OCI-M1 (cell line): ENCODE measurements at places on chromosomes 7 and 10.

GRCh38 chr10:82278401-82279182 is 403.6 kb downstream of the NRG3 start:
- DNase-seq = no peak

- peak; percentile 71 for DNase-seq
Observed at GRCh38 chr7:87328281-87328680, 17.2 kb upstream of the CROT start.

DNA sequence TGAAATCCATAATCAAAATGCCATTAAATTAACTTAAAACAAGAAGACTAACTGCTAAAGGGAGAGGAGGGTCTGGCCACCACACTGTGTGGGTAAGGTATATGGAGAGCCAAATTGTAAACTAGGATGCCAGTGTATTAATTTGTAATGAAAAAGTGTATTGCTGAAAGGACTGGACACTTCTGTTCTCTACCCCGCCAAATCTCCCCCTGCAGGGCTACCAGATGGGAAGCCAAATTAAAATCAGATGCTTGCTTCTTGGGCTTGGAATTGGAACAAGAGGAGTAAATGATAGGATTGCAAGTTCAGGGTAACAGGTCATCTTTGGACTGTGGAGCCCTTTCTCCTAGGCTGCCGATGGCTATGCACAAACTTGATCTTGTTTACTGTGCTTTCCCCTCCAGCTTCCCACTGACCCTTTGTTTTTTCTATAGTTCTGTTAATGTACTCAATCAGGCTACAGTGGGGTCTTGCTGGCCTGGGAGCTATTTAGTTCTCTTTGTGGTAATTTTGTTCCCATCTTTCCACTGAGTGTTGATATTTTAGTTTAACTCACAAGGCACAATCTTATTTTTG is 932.1 kb upstream of the C7orf33 start:
- DNase-seq = no peak

- DNase-seq = no peak
Observed at GRCh38 chr10:126893841-126894240, 11.4 kb upstream of the DOCK1 start.

- DNase-seq = no peak
Observed at GRCh38 chr7:155769701-155770100, 42.6 kb downstream of the SHH start.

DNA sequence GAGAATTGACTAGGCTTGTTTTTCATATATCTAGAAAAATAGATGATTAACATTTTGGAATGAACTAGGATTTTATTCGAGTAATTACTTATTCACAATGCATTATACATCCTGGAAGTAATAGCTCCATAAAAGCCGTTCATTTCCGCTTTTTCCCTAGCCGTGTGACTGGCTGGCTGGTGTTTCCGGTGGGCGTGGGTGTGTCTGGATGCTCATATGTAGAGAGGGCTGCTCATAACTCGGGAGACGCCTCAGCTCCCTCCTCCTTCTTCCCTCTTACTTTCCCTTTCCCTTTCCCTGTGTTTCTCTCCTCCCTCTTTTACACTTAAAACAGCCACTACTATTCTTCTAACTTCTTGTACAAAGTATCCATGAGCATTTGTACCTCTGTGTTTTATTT is 187.7 kb upstream of the VSTM2A start:
- DNase-seq = peak; percentile 75
